ENCODE measurements at places on chromosomes 7 and 10.

GRCh38 chr10:17453373-17454091 is 863 bp downstream of the ST8SIA6 start:
- DNase-seq, result no peak

DNA sequence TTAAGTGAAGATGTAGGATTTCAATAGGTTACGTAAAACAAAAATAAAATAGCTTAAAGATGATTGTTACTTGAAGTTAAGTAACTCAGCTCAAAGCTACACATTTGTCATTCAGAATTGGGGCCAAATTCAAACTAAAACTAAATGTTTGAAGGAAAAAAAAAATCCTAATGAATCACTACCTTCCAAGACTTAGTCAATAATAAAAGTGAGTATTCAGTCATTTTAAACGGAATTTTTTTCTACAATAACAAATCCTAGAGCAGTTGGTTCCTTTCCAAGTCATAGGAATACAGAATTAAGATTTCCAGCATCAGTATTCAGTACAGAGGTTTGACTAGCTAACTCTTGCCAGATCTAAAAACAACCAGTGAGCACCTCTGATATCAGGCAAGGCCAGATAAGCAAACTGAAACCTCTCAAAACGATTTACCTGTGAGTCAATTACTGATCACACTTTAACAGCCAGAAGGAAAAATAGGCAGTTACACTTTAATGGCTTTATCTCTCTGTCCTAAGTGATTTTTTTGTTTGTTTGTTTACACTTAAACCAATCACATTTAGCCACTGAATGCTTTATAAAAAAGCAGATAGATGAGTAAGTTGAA is 669.8 kb upstream of the ANKRD30A start:
- no peak for DNase-seq

DNA sequence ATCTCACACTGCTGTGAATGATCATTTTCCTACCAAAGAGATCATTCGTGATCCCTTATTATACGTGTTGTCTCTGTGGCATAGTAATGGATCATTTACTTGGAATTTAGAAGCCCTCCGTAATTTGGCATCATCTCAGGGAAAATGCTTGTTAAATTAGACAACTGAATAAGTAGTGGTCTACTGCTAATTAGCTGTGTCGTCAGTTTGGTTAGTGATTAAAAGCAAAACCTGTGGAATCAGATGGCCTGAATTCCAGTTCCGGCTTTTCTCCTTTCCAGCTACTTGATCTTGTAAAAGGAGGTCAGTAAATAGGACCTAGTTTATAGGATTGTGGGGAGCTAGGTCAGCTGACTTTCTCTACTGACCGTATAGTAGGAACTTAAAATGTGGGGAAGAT is 65.6 kb downstream of the RBM33 start:
- no peak for DNase-seq

GRCh38 chr10:77850620-77851231 is 75.8 kb downstream of the DLG5 start:
- no peak for DNase-seq

- no peak for DNase-seq
These were observed 3.5 kb upstream of the ENO4 start for GRCh38 chr10:116845823-116846222.

- no peak for DNase-seq
These were observed 55.3 kb downstream of the EXOC6 start for GRCh38 chr10:92903633-92904032.

GRCh38 chr7:27176524-27176845 is 2.4 kb upstream of the HOXA10 start:
- no peak for DNase-seq

DNA sequence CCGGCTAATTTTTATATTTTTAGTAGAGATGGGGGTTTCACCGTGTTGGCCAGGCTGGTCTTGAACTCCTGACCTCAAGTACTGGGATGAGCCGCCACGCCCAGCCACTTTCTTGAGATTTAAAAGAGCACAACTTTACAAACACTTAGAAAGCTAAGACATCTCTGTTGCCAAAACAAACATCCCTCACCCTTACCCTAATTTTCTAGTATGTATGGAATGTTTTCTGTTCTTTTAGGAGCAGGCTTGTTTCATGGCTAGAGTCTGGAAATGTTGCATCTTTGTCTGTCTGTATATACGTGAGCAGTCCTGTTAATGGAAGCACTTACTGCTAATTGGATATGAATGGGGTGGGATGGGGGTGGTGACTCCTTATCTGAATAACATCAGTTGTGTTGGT is 2.9 kb downstream of the OLAH start:
- no peak for DNase-seq

DNA sequence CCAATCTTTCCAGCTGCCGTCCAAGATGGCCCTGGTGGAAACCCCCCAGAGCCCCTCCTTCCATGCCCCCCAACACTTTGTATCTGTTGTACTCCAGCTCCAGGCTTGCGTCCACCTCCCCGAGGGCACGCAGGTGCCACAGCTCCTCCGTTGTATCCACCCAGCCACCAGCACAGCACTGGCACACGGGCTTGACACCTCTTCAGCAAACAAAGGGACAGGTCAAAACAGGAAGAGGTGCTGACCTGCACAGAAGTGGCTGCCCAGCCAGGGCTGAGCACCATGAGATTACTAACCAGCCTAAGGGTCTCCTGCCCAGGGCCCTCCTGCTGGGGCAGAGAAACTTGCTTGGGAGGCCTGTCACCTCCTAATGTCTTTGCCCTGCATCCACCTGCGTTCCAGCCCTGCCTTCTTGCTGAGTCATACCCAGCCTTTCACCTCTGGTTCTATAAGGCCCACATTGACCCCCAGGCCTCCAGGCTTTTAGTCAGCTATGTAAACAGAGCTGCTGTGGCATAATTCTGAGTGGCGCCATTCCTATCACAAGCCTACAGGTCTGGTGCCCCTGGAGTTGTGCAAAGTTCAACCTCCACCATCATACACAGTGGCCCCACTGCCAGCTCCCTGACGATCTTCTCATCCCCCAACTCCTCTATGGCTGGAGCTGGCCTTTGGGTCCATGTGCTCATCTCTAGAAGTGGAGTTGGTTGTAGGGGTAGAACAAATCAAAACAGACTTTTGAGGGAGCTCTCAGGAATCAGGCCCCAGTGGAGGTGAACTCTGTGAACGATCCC is 20.9 kb downstream of the SLC29A3 start:
- DNase-seq, result no peak

DNA sequence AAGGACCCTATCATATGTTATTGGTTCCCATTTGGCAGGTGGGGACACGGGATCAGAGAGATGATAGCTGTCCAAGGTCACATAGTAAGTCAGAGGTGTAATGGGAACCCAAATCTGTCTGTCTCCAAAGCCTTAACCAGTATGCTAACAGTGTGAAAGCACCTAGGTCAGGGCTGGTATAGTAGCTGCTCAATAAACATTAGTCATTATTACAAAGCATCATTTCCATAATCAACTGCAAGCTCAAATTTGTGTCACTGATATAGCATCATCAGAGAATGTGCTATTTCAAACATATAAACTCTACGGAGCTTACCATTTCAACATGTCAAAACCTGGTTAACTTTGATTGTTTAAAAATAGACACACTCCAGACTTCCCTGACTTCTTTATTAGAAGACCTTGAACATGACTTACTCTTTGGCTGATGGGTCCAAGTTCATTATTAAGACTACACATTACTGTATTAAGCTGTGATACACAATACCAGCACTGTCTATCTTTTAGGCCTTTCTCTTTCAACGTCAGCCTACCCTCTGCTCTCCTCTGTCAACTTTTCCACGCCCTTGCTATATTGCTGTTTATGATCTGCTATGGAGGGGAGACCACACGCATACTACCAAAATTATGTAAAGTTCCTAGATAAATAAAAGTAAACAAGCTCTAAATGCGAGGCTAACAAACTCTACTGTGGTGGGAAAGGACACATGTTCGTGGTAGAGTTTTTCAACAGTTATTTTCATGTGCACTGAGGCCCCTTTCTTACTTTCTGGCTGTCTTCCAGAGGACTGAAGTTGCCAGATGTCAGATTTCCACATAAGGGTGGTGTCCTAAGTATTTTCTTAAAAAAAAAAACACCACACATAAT is 33.6 kb downstream of the DNMBP start:
- DNase-seq, result no peak

DNA sequence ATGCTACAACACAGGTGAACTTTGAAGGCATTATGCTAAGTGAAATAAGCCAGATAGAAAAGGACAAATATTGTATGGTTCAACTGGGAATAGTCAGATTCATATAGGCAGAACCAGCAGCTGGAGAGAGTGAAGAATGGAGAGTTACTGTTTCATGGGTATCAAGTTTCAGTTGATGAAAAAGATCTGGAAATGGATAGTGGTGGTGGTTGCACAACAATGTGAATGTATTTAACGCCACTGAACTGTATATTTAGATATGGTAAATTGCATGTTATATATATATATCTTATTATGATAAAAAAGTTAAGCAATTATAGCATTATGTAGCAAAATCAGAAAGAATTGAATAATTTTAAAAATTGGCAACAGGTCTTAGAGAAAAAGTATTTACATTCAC is 3.9 kb downstream of the LMBR1 start:
- DNase-seq, result no peak

DNA sequence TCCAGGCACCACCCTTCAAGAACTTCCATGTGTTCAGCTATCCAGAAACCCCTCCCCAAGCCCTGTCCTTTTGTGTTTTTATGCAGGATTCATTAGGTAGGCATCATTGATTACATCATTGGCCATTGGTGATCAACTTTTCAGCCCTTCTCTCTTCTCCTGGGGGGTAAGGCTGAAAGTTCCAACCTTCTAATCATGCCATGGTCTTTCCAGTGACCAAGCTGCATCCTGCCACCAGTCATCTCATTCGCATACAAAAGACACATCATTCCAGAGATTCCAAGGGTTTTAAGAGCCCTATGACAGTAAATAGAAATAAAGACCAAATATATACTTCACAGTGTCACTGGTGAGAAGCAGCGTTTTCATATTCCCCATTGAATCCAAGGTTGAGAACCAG is 48.2 kb downstream of the DNAJC12 start:
- no peak for DNase-seq

DNA sequence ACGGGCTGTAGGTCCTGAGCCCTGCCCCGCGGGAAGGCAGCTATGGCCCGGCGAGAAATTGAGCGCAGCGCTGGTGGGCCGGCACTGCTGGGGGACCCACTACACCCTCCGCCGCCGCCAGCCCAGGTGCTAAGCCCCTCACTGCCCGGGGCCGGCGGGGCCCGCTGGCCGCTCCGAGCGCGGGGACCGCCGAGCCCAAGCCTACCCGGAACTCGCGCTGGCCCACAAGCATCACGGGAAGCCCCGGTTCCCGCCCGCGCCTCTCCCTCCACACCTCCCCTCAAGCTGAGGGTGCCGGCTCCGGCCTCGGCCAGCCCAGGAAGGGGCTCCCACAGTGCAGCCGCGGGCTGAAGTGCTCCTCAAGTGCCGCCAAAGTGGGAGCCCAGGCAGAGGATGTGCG is 5.5 kb upstream of the CACUL1 start:
- DNase-seq, result no peak

DNA sequence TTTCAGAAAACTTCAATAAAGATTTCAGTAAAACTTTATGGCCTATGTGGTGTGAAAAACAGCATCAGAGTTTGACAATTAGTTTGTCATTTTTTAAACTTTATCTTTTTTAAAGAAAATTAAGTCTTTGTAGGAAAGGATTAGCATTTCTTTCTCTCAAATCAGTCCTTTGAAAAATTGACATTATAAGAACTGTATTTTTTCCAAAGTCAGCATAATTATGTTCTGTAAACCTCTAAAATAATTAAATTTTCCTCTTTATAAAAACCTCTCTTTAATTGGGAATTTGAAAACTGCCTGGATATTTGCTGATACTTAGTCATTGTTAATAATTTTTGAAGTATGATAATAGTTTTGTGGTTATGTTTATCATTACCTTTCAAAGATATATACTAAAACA is 226.7 kb upstream of the KAT6B start:
- no peak for DNase-seq

- DNase-seq, result no peak
These were observed 24.0 kb upstream of the INPP5F start for GRCh38 chr10:119701861-119702260.

- DNase-seq, result peak; percentile 8
These were observed at the start of gene SEMA4G for GRCh38 chr10:100969187-100970075. SEMA4G (plus strand) TSS chr10:100969504; CDS start chr10:100972913, 3,409 bp downstream.

- no peak for DNase-seq
These were observed 162.9 kb downstream of the ST7 start for GRCh38 chr7:117116211-117116610.

DNA sequence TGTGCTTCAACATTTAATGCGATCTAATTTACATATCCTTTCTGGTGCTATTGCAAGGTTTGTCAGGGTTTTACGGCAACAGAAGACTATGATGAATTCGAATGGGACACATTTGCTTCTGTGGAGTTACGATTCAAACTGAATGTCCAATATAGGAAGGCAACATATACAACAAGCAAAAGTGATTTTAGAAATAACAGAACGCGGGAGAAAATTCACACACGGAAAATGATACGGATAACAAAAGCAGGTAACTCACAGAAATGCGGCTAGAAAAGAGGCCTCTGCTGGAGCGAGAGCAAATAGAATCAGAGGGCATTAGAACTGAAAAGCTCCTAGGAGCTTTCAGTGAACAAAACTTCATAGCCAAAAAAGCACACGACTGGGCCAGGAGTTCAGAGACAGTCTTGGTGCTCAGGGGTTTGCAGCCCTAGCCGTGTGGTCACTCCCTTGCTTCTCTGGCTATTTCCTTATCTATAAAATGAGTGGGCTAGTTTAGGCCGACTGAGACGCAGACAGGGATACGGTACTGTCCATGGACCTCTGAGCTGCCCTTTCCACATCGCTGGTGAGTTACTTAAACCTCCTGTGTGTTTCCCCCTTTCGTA is 557 bp upstream of the TAX1BP1 start:
- DNase-seq, result no peak

GRCh38 chr10:48684463-48684791 is 246 bp upstream of the WDFY4 start:
- no peak for DNase-seq

GRCh38 chr7:7706556-7707172 is 11.7 kb downstream of the RPA3 start:
- DNase-seq, result no peak

DNA sequence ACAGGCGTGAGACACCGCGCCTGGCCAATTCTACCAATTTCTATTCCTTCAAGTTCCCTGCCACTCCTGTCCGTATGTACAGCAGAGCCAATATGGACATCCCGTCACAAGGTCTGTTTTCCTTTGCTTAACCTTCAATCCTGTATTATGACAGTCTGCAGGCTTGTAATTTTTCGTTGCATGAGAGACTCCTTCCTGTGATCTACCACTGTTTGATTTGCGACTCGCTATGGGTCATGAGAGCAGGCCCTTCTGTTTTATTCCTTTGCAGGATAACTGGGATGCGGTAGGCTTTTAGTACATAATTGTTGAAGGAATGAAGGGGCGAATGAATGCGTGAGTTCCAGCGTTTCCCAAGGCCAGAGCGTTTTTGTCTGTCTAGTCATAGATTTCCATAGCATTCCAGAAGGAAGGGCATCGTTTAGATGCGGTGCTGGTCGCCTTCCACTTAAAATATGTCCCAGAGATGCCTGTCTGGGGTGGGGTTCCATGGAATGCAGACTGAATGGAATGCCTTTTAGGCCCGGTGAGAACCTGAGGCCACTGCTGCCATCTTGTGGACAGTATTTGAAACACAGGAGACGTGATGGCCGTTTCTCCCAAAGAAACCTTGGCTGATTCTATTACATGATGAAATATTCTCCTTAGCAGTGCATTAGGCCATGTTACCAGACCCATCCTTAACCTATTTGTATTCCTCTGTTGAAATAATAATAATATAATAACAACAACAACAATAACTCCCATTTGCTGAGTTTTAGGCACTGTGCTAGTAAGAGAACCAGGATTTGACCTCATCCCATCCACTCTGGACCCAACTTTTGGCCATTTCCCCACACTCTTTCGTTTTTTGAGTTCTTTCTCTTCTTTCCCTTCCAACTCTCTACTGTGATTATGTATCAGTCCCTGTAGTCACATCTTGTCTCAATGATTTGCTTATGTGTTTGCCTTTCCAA is 193.2 kb downstream of the MYOF start:
- DNase-seq, result peak; percentile 25

Measured in stimulated activated CD8-positive, alpha-beta memory T cell treated with anti-CD3 and anti-CD28 coated beads, Interleukin-12 subunit alpha, Interleukin-12 subunit beta, amount 100 ng/mL, for 1 hour (primary cell).